Stimulated activated CD8-positive, alpha-beta memory T cell treated with anti-CD3 and anti-CD28 coated beads, Interleukin-15, amount 100 ng/mL, for 24 hours (primary cell): ENCODE measurements at places on chromosomes 3 and 15.

DNA sequence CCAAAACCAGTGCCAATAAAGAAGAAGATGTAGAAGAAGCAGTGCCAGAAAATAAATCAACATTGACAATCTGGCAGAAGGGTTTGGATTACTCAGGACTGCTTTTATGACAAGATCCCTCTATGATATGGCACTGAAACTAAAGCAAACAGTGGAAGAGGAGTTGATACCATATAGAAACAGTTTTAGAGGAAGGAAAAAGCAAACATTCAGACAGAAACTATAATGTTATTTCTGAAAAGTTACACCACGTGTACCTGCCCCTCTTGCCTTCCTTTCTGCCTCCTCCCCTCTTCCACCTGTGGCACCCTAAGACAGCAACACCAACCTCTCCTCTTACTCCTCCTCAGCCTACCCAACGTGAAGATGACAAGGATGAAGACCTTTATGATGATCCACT, 63.0 kb downstream of the SFMBT1 start:
- DNase-seq, result no peak

DNA sequence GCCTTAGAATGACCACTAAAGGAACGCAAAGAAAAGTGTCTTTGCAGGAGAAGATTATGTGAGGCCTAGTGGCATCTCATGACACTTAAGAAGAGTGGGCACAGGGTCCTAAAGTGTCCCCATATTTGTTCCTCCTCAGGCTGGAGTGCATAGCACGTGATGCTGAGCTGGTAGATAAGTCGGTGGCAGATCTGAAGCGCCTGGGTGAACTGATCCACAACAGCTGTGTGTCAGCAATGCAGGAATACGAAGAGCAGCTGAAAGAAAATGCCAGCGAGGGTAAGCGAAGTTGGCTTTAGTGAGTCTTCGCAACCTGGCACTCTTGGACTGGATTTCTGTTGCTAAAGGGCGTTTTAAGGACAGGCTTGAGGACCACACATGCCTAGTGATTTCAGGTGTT, 92.6 kb downstream of the CHD2 start:
- DNase-seq, result no peak

DNA sequence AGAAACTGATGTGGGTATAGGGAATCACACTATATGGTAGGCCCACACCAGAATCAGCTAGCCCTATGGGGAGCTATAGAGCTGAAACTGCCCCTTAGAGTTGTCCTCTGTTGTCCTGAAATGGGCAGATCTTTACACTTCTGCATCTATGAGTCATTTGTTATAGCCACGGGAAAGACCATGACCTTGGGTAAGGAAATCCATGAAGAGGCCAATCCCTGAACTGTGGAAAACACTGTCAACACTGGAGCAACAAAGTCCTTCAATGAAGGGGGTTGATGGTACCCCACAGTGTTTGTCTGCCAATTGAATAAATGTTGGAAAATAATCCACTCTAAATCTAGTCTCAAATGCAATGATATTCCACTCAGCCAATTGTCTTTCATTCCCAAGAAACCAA, 5.2 kb upstream of the CD200R1 start:
- DNase-seq, result no peak

DNA sequence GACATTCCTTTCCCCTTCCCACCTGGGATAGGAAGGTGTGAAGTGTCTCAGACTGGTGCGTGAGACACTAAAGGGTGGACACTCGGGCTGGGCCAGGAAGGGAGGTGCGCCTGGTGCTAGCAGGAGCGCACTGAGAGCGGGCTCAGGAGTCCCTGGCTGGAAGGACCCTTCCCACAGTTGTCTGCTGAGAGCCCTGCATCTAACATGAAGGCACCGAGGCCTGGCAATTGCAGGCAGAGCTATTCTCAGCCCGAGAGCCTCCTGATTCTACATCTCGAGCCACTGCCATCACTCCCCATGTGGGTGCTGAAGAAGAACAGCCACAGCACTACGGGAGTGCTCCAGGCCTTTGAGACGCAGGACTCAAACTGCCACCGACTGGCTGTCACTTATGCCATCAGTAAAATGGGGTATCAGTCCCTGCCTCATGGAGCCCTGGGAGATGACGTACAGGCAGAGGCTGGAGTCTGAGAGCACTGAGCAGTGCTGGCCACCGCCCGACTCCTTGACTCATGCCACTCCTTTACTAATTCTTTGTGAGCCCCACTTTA, 159.4 kb downstream of the KLF13 start:
- no peak for DNase-seq

DNA sequence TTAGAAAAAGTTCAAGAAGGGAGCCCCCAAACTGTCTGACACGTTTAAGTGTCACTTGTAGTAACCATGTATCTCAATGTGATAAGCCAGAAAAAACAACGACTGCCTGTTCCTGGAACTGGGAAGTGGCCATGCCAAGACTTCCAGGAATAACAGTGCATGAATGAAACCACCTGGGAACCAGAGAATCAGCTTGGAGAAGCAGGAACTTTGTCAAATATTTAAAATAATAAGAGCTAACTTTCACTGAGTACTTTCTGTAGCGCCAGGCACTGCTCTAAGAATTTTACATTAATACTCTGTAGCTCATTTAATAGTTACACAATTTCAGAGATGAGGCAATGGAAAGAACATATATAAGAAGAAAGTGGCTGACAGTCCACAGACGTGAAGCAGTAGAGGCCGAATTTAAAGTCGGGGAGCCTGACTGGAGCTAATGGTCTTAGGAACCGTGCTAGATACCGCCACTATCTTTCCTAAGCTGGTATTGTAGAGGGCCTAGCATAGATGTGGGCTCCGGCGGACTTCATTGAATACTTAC, 876 bp downstream of the PLSCR1 start:
- DNase-seq, result no peak

DNA sequence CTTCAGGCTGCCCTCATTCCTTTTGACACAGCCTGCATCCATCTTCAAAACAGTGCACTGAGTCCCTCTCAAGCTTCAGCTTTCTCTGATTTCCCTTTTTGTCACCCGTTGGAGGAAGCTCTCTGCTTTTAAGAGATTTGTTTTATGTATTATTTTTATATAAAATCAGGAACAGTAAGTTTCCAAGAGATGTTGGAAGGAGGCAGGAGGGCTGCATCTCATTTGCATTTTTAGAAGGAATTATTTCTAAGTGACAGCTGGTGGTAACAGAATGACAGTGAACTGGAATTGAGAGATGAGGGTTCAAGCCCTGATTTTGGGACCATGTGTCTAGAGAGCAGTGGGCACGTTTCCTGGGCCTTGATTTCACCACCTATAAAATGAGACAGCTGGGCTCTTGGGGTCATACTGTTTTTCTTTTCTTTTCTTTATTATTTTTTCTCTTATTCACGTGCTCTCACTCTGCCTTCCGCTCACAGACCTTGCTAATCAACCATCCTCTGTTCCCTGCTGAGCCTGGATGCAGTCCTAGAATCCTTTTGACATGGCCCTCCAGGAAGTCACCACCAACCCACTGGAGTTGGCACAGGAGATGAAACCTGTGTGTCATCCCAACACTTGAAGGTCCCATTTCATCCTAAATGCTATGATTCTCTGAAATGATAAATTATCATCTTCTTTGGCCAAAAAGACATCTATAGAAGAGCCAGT, 148.6 kb downstream of the CACNA2D3 start:
- no peak for DNase-seq

GRCh38 chr3:172273378-172273777, 174.9 kb downstream of the GHSR start:
- DNase-seq, result no peak

DNA sequence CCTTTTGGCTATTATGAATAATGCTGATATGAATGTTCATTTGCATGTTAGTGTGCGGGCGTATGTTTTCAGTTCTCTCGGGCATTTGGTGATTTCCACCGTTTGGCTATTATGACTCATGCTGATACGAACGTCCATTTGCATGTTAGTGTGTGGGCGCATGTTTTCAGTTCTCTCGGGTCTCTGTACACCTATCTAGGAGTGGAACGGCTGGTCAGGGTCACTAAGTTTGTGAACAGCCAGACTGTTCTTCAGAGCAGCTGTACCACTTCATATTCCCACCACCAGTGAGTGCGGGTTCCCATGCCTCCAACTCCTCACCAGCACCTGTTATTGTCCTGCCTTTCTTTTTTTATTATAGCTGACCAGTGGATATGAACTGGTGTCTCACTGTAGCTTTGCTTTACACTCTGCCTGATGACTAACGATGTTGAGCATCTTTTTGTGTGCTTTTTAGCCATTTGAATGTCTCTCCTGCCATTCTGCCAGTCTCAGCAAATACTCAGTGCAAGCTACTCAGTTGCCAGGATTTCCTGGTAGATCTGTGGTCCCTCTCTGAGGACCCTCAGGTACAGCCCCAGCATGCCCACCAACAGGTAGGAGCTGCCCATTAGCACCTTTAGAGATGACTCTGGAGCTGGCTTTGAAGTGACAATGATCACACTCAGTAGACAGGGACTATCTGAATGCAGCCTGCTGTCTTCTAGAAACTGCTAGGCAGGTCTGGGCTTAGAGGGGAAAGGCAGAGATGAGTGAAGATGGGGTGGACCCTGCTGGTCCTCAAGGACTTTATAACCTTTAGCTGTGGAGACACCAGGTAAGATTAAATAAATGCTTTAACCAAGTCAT, 141.1 kb downstream of the XXYLT1 start:
- DNase-seq, result no peak

GRCh38 chr15:76939715-76940114, 8.2 kb downstream of the RCN2 start:
- no peak for DNase-seq

GRCh38 chr3:66497288-66497984, 3.4 kb downstream of the LRIG1 start:
- no peak for DNase-seq

- DNase-seq, result no peak
Observed at GRCh38 chr3:73502609-73503583, 121.8 kb downstream of the PDZRN3 start.

- no peak for DNase-seq
Observed at GRCh38 chr3:117790235-117790987, 1080.8 kb downstream of the TUSC7 start.

DNA sequence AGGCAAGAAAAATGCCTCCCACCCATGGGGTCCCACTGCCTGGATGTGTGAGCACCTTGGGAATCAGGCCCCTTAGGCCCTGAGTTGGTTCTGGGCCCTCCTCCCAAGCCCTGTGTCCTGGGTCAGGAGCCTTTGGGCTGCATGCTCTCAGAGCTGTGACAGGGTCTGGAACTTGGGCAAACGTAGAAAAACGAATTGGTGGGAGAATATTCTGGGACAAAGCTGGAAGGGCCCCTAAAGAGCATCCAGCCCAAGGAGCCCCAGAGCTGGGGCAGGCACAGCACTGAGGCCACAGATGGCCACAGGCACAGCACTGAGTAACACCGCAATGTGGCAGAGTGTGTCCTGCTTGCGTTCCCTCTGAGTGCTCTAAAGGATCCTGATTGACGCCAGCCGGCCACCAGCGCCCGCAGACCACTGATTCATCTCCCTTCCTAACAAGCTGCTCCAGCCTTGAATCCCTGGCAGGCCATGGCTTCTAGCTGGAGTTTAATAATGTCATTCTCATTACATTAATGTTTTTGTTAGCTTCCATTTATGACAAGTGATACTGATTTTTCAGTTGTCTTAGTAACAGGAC, 18.6 kb upstream of the SEC13 start:
- no peak for DNase-seq

DNA sequence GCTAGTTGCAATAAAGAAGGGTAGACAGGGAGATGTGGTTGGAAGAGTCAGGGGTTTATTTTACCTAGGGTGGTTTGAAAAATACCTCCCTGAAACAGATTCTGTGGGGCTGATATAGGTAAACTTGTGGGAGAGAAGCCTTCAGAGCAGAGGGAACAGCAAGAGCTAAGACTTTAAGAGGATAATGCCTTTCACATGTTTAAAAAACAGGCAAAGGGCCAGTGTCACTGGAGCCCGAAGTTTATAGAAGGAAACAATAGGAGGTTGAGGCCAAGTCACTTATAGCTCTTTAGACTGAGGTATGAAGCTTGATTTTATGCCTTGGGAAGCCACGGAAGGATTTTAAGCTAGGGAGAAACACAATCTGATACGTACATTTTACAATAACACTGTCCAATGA, 448.7 kb downstream of the TAFA4 start:
- no peak for DNase-seq

DNA sequence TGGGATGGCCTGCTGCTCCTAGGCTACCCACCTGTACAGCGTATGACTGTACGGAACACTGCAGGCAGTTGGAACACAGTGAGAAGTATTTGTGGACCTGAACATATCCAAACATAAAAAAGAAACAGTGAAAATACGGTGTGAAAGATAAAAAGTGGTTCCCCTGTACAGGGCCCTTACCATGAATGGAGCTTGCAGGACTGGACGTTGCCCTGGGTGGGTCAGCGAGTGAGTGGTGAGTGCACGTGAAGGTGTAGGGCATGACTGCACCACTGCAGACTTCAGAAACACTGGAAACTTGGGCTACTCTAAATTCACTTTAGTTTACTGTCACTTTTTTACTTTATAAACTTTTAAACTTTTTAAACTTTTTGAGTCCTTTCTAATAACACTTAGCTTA, 71.2 kb upstream of the SLC6A6 start:
- DNase-seq, result no peak

- DNase-seq, result no peak
Observed at GRCh38 chr3:5058471-5058951, 63.6 kb upstream of the ARL8B start.

DNA sequence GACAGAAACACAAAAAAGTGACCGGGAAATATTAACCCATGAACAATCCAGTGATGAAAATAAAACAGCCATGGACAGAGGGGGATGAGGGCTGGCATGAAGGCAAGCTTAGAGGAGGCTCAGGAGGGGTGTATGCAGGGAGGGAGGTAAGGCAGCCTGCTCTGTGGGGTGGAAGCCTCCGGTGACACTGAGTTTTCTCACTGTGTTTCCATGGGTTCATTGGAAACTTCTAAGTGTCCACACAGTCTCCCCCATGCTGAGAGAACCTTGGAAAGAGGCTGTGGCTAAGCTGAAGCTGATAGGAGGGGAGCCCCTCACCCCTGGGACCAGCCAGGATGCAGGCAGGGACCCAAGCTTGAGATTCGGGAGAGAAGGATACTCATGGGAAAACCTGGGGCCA, 6.8 kb upstream of the SKOR1 start:
- no peak for DNase-seq

DNA sequence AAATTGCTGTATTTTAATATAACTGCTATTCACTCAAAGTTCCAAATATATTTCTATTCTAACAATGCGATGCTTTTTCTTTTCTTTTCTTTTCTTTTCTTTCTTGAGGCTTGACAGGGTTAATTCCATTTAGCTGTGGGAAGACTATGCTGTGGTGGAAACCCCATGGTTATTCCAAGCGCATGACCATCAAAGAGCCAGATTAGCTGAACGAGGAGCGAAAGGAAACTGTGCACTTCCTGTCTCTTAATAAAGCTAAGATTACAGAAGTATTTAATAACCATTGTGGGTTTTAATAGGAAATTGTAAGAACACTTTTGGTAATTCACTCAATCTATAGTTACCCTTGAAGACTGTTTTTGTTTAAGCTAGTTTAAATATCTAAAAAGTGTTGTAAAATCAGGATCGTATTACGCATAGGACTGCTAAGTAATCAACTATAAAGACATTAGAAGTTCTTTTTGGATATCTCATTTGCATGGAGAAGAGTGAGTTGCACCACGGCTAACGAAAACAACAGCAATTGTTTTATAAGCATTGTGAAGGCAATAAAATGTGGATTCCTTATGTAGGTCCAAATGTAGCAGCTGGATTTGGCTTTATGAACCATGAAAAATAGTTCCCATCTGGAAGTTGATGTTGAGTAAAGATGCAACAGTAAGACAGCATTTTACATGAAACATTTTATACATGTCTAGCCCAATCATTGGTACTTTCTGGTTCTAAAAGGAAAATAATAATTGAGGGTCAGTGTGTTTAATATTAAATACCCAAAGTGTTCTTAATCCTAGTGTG, 105.4 kb downstream of the ZIC1 start:
- no peak for DNase-seq
